ENCODE measurements at places on chromosomes 16 and 17.

DNA sequence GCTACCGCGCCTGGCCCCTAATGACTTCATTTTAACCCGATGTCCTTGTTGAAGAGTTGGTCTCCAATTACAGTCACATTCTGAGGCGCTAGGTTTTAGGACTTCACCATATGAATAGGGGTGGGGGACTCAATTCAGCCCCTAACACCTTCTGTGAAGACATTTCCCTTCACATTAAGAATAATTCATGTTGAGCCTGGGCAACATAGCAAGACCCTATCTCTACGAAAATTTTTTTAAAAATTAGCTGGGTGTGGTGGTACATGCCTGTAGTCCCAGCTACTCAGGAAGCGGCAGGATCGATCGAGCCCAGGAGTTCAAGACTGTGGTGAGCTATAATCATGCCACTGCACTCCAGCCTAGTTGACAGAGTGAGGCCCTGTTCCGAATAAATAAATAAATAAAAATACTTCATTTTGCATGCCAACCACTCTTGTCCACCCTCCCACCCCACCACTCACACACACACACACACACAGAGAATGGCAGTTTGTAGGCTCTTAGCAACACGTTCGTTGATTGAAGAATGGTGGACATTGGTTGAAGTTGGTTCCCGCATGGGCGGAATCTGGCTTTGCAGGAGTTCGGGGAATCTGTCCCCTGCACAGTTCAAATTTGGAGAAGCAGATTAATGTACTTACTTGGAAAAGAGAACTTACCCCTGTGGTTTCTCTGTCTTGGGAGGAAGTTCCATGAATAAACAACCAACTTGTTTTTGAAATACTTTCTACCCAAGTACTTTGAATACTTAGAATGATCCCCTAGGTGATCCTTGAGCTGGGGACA is 27.8 kb upstream of the TVP23A start:
- DNase-seq: no peak

GRCh38 chr17:7884581-7885366 is 3.8 kb upstream of the CHD3 start:
- no peak for DNase-seq

GRCh38 chr16:83501481-83501880 is 306.3 kb upstream of the HSBP1 start:
- no peak for DNase-seq

GRCh38 chr17:75241996-75242460 is 19.4 kb downstream of the GGA3 start:
- DNase-seq: no peak
